Esophagus squamous epithelium (tissue), 5 donors: ENCODE measurements at places on chromosomes 7 and 10. TPM values are rescaled to one million over a fixed set of nuclear protein-coding genes. Genes with fewer than 3 reads are reported as not detected.

NME8 gene
- total RNA-seq: not detected

GRCh38 chr7:50304129-50304910, at the start of gene IKZF1:
Gene IKZF1, plus strand, starts transcription at chr7:50304716. Its CDS starts 14,346 bp downstream, at chr7:50319062.
- H3K36me3 ChIP-seq: no peaks in the 10 kb centered on the region
- no peak for DNase-seq
- no peaks in the 10 kb centered on the region for H3K27me3 ChIP-seq
- H3K4me3 ChIP-seq: peak within 1 kb of the TSS; percentile 73

C10orf143 gene
- total RNA-seq: 0.53 TPM

TMEM213 gene
- total RNA-seq: 1.3 TPM

GRCh38 chr10:110695539-110695886, 51.4 kb downstream of the RBM20 start:
- H3K27me3 ChIP-seq: no peaks in the 10 kb centered on the region
- no peaks in the 10 kb centered on the region for H3K36me3 ChIP-seq
- H3K27ac ChIP-seq: no peak overlapping the region
- no peaks in the 10 kb centered on the region for H3K4me1 ChIP-seq
- no peak overlapping the region for H3K4me3 ChIP-seq
- no peak for DNase-seq

- no peak overlapping the region for H3K4me3 ChIP-seq
- no peak overlapping the region for H3K27ac ChIP-seq
- no peaks in the 10 kb centered on the region for H3K27me3 ChIP-seq
- DNase-seq: no peak
- H3K36me3 ChIP-seq: no peaks in the 10 kb centered on the region
Observed at GRCh38 chr7:87432536-87432935, 42.9 kb downstream of the ABCB4 start.

GRCh38 chr7:88806280-88807037, 10.9 kb upstream of the TEX47 start:
- no peak overlapping the region for H3K4me3 ChIP-seq
- no peaks in the 10 kb centered on the region for H3K27me3 ChIP-seq
- no peaks in the 10 kb centered on the region for H3K4me1 ChIP-seq
- H3K36me3 ChIP-seq: no peaks in the 10 kb centered on the region
- no peak for DNase-seq

DNA sequence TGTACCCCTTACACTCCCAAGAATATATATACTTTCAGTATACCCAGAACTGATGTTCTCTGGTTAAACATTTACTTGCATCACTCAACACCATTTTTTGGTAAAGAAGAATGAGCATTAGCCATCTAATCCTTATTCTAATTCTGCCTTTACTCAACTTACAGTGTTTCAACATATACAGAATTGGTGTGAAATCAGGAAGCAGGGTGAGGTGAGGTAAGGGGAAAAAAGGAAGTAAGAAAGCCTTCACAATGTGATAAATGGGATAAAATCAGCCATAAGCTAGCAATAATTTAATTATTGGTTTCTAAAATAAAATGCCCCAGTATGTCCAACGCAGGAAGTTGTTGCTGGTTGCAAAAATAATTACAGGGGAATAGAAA, 605.4 kb downstream of the KCNMA1 start:
- H3K36me3 ChIP-seq: no peaks in the 10 kb centered on the region
- no peak overlapping the region for H3K4me3 ChIP-seq
- no peaks in the 10 kb centered on the region for H3K27me3 ChIP-seq
- DNase-seq: no peak

PLAC9 gene
- 3.1 TPM for total RNA-seq

- H3K27ac ChIP-seq: no peak overlapping the region
- no peak overlapping the region for H3K4me3 ChIP-seq
- H3K36me3 ChIP-seq: no peaks in the 10 kb centered on the region
- H3K4me1 ChIP-seq: peaks cover 16% of the 10 kb centered on the region
- no peaks in the 10 kb centered on the region for H3K27me3 ChIP-seq
- DNase-seq: no peak
Observed at GRCh38 chr10:112912410-112912928, 37.6 kb upstream of the TCF7L2 start.

FAM25A gene
- total RNA-seq: 57.1 TPM

DNA sequence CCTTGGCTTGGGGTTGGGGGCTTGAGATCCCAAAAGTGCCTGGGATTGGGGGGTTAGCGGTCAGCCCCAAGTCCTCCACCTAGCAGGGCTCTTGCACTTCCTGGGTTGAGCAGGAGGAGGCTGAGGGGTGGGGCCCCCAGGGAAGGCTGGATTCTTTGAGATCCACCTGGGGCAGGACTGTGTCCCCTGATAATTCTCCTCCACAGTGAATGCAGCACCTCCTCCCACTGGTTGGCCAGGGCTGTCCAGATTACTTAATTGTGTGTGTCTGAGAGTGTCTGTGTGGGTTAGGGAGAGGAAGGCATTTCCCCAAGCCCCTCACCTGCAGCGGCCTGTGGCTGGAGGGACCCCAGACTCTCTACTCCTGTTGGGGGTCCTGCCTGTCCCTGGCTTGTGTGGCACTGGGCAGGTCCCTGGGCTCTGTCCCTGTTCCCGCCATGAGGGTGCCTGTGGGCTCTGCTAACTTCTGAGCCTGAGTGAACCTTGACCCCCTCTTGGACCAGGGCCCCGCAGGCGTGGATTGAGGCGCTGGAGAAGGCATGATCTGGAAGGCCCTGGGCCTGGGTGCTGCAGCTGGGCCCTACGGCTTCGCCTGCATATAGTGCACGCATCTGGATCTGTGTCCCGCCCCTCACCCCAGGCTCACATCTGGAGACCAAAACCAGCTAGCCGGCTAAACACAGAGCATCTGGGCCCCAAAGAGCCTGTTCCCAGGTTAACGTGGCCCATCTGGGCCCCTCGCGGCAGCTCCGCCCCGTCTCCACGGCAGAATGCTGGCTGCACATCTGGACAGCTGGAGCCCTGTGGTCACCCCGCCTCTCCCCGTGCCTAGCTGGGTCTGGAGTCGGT, 10.4 kb downstream of the TMEM270 start:
- H3K36me3 ChIP-seq: no peaks in the 10 kb centered on the region
- peak overlapping the region; percentile 58 for H3K27ac ChIP-seq
- no peak for DNase-seq
- H3K4me1 ChIP-seq: peaks cover 39% of the 10 kb centered on the region
- no peak overlapping the region for H3K4me3 ChIP-seq

DNA sequence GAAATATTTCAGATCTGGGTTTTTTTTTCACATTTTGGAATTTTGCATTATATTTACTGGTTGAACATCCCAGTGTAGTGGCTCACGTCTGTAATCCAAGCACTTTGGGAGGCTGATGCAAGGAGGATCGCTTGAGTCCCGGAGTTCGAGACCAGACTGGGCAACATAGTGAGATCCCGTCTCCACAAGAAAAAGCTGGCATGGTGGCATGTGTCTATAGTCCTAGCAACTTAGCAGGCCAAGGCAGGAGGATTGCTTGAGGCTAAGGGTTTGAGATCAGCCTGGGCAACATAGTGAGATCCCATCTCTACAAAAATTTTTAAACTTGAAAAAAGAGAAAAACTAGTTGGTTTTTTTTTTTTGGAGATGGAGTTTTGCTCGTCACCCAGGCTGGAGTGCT, 6.0 kb downstream of the RFC2 start:
- peaks cover 91% of the 10 kb centered on the region for H3K36me3 ChIP-seq
- H3K4me3 ChIP-seq: no peak overlapping the region
- DNase-seq: no peak
- H3K27ac ChIP-seq: no peak overlapping the region
- peaks cover 4% of the 10 kb centered on the region for H3K4me1 ChIP-seq

GRCh38 chr7:25308246-25308645, 80.0 kb upstream of the NPVF start:
- no peaks in the 10 kb centered on the region for H3K36me3 ChIP-seq
- no peak overlapping the region for H3K27ac ChIP-seq
- no peaks in the 10 kb centered on the region for H3K4me1 ChIP-seq
- DNase-seq: no peak
- H3K4me3 ChIP-seq: no peak overlapping the region

- peak; percentile 75 for DNase-seq
- peak within 1 kb of the TSS; percentile 99 for H3K27ac ChIP-seq
Observed at GRCh38 chr10:37857287-37858211, at the start of gene ZNF248. Gene ZNF248, minus strand, starts transcription at chr10:37857610. Its CDS starts 1,300 bp downstream, at chr10:37856310.

- H3K27ac ChIP-seq: peak overlapping the region; percentile 96
- H3K27me3 ChIP-seq: no peaks in the 10 kb centered on the region
- peaks cover 8% of the 10 kb centered on the region for H3K4me1 ChIP-seq
- H3K36me3 ChIP-seq: no peaks in the 10 kb centered on the region
Observed at GRCh38 chr7:114085592-114086501, 167.0 kb upstream of the PPP1R3A start.

DNA sequence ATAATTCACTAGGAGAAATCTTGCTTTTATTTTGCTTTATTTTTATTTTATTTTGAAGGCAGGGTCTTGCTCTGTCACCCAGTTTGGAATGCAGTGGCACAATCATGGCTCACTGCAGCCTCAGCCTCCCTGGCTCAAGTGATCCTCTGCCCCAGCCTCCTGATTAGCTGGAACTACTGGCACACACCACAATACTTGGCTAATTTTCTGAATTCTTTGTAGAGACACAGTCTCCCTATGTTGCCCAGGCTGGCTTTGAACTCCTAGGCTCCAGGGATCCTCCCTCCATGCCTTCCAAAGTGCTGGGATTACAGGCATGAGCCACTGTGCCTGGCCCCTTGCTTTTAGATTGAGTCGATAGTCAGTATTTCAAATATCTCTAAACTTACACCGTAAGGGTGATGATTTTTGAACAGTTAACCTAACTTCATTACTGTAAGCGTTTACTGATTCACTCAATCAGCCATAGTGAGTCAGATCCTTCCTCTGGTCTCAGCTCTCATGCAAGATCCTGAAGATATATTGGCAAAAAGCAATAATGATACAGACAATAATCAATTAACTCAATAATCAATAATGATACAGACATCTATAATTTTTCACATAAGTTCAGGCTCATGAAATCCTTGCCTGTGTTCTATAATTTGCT, 239.5 kb downstream of the KIAA1217 start:
- no peak for DNase-seq
- peaks cover 54% of the 10 kb centered on the region for H3K36me3 ChIP-seq
- no peak overlapping the region for H3K27ac ChIP-seq
- no peaks in the 10 kb centered on the region for H3K27me3 ChIP-seq

DNA sequence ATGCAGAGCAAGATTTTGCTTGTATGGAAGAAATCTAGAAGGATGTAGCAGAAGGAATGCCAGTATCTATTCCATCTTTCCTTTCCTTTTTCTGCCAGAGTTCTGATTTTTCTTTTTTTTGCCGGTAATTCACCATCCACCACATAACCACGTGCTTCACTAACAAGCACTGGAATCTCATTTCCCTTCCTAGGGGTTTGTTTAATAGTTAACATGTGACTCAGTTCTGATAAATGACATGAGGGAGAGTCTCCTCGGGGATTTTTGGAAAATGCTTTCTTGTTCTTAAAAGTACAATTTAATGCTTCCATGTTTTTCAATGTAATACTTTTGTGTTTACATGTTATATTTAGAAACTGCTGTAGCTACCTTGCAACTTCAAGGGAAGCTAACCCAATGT, 590.2 kb downstream of the SH2D4B start:
- H3K4me3 ChIP-seq: no peak overlapping the region
- no peaks in the 10 kb centered on the region for H3K4me1 ChIP-seq
- no peak overlapping the region for H3K27ac ChIP-seq
- H3K27me3 ChIP-seq: no peaks in the 10 kb centered on the region
- no peak for DNase-seq

DNA sequence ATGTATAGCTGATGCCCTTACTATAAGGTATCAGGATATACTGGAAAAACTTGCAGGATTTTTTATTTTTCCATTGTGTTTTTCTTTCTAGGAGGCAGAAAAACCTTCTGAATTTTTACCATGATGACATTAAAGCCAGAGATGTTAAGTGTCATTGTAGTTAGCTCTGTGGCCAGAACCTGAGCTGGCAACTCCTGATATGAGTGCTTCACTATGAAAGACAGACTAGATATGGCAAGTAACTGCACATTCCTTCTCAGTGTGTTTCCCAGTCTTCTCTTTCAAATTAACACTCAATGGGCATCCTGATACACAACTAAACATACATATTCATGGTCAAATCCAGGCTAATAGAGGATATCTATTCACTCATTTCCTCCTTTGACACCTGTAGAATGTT, 166.2 kb downstream of the CTTNBP2 start:
- H3K36me3 ChIP-seq: peaks cover 6% of the 10 kb centered on the region
- H3K27me3 ChIP-seq: no peaks in the 10 kb centered on the region
- no peak overlapping the region for H3K27ac ChIP-seq
- H3K4me3 ChIP-seq: no peak overlapping the region

NPSR1 gene
- total RNA-seq: not detected

UTF1 gene
- total RNA-seq: not detected

RADIL gene
- 1.8 TPM for total RNA-seq

DNA sequence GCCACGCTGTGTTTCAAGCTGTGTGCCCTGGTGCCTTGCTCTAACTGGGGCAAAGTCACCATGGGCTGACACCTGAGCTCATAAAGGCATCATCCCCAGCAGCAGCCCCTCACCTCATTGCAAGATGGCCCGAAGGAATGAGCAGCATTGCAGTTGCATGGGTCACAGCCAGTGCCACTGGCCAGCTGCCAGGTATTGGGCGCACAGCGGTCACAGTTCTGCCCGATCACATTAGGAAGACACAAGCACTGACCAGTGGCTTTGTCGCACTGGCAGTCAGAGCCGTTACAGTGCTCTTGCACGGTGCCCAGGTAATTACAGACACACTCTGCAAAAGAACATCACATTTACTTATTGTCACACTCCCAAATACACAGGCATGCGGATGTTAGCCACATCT, 51.1 kb downstream of the LAMB1 start:
- no peak overlapping the region for H3K27ac ChIP-seq
- no peak overlapping the region for H3K4me3 ChIP-seq
- no peak for DNase-seq
- H3K36me3 ChIP-seq: peaks cover 79% of the 10 kb centered on the region

HOXA13 gene
- total RNA-seq: not detected

LLCFC1 gene
- not detected for total RNA-seq

GRCh38 chr7:85882335-85882734, 695.5 kb upstream of the SEMA3D start:
- no peak for DNase-seq
- no peak overlapping the region for H3K4me3 ChIP-seq
- no peaks in the 10 kb centered on the region for H3K27me3 ChIP-seq
- no peaks in the 10 kb centered on the region for H3K4me1 ChIP-seq
- no peaks in the 10 kb centered on the region for H3K36me3 ChIP-seq

TWIST1 gene
- total RNA-seq: not detected

MSS51 gene
- 2.5 TPM for total RNA-seq

DNA sequence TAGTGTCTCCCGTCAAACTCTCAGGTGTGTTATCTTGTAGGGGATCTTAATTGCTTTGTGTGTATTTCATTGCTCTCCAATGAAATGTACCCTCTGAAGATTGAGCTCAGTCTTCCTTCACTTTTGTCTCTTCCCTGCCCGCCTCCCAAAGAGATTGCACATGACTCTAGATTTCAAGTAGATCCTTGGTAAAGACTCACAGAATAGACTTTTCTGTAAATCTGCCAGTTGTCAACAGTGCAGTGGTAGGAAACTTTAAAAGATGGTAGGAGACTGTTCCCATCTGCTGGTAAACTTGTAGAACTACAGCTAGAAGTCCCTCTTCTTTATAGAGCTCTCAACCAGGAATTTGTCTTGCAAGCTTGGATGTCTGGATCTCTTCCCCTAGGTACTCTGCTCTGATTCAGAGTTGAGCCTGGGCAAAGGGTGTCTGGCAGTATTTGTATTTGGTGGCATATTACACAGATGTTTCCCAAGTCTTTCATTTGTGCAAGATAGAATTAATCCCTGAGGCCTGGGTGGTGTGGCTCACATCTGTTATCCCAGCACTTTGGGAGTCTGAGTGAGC, 9.6 kb downstream of the CCL26 start:
- peaks cover 5% of the 10 kb centered on the region for H3K4me1 ChIP-seq
- no peak overlapping the region for H3K27ac ChIP-seq
- H3K36me3 ChIP-seq: no peaks in the 10 kb centered on the region
- DNase-seq: no peak
- H3K27me3 ChIP-seq: no peaks in the 10 kb centered on the region
